ENCODE measurements at places on chromosomes 16 and 17. TPM values are rescaled to one million over a fixed set of nuclear protein-coding genes. Genes with fewer than 3 reads are reported as not detected.

DNA sequence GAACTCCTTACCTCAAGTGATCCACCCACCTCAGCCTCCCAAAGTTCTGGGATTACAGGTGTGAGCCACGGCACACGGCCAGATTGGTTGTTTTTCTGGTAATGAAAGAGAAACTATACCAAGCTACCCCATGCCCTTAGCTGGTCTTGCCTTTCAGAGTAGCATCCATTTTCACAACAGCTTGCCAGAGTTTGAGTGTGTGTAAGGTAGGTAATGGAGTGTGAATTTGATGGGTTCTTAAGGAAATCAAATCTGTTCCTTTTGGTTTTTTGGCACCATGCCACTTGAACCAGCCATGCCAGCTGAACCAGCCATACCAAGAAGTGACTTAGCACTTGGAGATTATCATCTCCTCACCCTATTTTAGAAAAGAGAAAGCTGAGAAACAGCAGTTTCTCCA, 5.1 kb downstream of the CALCOCO2 start:
- DNase-seq, result no peak

The PTGES3L gene
- total RNA-seq, result 1.9 TPM

DNA sequence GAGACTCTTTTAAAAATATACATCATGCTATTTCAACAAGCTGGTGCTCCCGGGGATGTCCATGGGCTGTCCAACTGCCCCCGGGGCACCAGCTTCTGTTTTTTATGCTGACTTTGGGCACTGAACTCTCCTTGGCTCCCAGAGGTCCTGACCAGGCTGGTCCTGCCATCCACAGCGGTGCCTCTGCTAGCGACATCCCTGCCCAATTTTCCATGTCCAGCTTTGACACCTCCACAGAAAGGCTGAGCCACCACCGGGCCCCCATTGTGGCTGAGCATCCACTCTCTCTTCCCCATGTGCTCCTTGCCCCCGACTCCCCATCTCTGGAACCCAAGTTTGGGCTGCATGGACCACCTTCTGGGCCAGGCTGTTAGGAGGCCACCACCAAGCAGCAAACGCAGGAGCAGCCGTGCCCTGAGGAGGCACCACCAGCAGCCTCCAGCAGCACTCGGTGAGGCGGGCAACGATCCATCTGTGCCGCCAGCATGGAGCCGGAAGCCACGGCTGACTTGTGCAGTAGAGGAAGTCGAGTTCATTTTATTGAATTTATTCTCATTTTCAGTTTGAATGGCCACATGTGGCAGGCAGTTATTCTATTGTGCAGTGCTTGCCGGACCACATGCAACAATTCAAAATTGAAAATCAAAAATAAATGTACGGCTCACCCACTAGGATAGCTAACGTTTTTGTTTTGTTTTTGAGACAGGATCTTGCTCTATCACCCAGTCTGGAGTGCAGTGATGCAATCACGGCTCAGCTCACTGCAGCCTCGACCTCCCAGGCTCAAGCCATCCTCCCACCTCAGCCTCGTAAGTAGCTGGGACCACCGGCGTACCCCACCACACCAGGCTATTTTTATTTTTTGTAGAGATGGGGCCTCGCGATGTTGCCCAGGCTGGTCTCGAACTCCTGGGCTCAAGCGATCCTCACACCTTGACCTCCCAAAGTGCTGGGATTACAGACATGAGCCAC, 2.8 kb upstream of the MEAK7 start:
- DNase-seq, result no peak

GRCh38 chr17:40992666-40993065, 1.3 kb downstream of the KRTAP3-3 start:
- no peak for DNase-seq

DNA sequence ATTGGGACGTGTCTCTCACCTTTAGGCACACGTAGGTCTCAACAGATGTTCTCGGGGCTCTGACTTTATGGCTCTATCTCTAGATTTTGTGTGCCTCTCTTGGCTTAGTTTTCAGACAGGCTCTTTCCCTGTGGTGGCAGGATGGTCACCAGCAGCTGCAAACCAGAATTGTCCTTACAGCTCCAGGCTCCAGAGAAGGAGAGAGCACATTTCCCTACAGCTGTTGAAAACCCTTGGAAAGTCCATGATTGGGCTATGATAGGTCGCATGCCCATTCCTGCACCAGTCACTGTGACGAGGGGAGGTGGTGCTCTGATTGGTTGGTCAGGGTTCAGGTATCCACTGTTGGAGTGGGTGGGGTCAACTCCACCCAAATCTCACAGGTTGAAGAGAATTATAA, 41.5 kb downstream of the SHISA9 start:
- DNase-seq, result no peak

The OMG gene
- 0.11 TPM for total RNA-seq
